Hematopoietic multipotent progenitor cell treated with erythropoietin and hydrocortisone succinate and interleukin-3 and kit ligand, for 6 days (in vitro differentiated cells): ENCODE measurements at places on chromosomes 1 and 21.

- no peak for DNase-seq
Measured at GRCh38 chr1:166999075-166999474, 10.0 kb downstream of the MAEL start.

- DNase-seq, result no peak
Measured at GRCh38 chr1:12626888-12627287, 8.9 kb upstream of the DHRS3 start.

GRCh38 chr1:110062612-110063011 is 7.9 kb downstream of the ALX3 start:
- no peak for DNase-seq

GRCh38 chr1:107934578-107934977 is 30.4 kb downstream of the VAV3 start:
- DNase-seq, result no peak

DNA sequence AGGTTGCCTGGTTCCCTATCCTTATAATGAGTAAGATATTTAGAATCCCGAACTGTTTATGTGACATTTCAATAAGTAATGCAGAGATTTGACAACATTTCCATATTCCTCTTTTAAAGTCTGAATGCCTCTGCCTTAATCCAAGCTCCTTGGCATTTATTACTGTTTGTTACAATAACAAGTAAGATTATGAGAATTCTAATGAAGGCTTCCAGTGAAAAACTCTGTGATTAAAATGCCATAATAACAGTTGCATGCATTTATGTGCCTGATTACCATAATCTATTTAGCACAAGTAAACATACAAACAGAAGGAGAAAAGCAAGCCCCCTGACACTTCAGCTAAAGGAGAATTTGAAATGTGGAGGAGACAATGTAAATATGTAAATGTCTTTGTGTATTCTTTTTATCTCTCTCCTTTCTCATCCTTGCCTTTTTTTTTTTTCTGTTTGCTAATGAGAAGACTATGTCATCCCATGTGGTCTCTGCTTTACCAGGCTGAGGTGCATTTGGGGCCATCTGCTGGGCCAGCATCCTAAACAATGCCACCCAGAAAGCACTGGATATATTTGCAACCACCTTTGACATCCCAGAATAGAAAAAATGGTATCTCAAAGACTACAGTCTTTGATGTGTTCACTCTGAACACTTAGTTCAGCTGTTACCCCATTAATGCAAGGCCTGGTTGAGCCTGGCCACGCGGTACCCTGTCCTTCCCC is 17.2 kb upstream of the OLIG2 start:
- no peak for DNase-seq

DNA sequence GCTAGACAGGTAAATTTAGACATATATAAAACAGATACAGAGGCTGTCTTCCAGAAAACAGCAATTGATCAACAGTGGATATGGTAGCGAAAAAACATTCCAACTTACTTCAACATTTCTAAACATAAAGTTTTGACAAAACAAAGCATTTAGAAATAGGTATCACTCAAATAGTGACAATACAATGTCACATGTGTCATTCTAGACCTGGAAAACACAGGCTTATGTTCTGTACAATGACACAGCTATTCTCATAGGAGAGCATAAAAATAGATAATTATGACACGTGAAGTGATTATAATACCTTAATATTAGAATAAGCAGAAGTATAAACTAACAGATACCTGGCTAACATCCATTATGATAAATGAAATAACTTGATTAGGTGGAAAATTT is 8.0 kb upstream of the DCAF6 start:
- no peak for DNase-seq

- DNase-seq, result peak; percentile 72
Measured at GRCh38 chr21:32181457-32181856, 97.4 kb downstream of the MIS18A start.

DNA sequence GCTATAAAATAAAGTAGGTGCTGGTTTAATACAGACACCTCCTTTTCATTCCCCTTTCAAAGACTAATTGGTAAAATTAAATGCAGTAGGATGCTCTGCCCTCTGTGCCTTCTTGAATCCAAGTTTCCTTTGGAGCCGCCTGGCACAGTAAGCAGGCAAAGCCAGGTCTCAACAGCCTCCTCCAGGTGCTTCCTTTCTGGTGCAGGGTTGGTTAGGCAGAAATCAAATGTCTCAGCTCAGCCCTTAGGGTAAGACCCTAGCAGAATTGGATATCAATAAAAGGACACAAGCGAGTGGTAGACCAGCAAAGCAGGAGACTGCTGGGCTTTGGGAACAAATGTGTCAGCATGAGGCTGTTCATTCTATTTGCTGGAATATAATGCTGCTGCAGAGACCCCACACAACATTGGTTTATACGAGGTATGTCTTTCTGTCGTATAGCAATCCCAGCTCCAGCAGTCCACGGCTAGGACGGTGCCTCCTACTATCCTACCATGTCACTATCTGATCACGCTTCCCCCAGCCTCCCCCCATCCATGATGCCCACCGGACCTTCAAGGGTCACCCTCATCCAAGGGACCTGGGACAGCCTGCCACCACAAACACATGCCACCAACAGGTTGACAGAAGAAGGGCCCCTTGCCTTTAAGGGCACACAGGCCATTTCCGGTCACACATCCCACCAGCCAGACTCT is 58.4 kb downstream of the CAPN2 start:
- no peak for DNase-seq

DNA sequence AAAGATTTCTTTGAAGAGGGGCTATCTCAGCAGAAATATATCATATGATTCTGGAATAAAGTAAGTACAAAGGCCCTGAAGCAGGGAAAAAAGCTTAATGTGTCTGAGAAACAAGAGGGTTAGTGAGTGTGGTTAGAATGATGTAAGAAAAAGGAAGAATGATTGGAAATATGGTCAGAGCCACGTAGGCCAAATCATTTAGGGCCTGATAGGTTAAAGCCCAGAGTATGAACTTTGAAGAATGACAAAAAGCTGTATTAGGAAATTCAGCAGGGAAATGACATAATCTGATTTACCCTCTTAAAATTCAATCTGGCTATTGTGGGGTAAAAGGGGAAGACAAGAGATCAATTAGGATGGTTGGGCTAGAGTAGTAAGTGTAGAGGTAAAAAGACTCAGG is 69.0 kb upstream of the MUTYH start:
- peak; percentile 40 for DNase-seq

- DNase-seq, result no peak
Measured at GRCh38 chr1:111895469-111895868, 94.0 kb downstream of the KCND3 start.

- no peak for DNase-seq
Measured at GRCh38 chr1:225980005-225980836, 18.9 kb downstream of the SDE2 start.

GRCh38 chr1:220307607-220308006 is 35.4 kb upstream of the RAB3GAP2 start:
- DNase-seq, result no peak
